ENCODE measurements at places on chromosomes 1 and 21.

GRCh38 chr1:182446033-182446669, 3.8 kb upstream of the RGSL1 start:
- DNase-seq = no peak

DNA sequence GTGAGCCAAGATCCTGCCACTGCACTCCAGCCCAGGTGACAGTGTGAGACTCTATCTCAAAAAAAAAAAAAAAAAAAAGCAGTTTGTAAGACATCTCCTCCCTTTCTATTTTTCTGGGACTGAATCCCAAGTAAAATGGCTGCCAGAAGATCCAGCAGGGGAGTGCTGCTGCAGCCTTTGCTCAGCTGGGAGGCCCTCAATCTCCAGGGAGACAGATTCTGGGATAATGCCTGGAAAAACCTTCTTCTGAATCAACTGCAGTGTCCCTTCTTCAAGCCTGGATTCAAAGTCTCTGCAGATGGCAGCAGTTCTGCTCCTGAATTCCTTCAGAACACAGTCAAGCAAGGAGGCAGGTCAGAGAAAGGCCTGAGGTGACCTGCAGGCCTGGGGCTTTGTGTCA, 191.0 kb upstream of the NRIP1 start:
- DNase-seq = no peak

GRCh38 chr1:14590411-14591180, 7.9 kb upstream of the KAZN start:
- DNase-seq = no peak

DNA sequence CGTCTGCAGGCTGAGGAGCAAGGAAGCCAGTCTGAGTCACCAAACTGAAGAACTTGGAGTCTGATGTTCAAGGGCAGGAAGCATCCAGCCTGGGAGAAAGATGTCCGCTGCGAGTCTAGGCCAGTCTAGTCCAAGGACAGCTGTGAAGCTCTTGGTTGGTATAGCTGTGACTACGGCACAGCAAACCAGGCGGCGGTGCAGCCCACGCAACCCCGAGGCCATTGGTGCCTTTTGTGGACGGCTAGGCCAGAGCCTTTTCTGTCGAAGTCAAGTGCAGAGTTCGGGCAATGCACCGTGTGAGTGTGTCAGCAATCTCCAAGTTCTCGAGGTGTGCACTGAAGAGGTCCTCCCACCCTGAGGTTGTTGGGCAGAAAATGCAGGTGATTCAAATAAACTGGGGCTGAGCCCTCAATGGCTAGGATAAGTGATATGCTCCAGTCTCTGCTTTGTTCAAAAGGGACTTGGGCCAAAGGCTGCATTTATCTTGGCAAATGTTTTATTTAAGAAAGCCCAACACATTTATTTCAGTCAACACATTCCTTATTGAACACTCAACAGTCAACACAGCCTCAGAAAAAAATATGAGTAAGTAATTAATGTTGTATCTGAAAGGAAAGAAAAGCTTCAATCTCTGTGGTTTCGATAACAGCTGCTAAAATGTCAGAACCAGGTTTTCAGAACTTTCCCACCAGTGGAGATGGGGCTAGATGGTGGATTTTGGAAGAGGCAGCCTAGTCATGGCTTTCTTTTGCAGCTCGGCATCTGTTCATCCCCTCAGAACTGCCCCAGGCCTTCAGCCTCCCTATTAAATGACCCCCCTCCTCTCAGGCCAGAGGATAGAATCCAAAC, 78.1 kb upstream of the COX20 start:
- no peak for DNase-seq

DNA sequence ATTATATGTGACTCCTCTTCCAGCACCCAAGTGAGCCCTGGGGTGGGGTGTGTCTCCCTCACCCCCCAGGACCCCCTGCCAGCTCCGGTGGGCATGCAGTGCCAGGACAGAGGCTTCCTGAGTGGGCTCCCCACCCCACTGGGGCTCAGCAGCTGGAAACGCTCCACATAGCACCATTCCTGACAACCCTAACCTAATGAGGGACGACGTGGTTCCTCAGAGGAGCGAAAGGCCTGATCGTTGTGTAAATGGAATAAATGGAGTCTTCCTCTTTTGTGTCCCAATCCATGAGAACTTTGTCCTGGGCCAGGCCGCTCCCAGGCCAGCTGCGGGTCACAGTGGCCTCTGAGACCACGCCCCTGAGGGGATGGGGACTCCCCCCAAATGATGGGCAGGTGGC, 1.8 kb upstream of the TSPEAR start:
- peak; percentile 23 for DNase-seq

GRCh38 chr21:44089001-44089911, 17.9 kb upstream of the PWP2 start:
- peak; percentile 56 for DNase-seq

DNA sequence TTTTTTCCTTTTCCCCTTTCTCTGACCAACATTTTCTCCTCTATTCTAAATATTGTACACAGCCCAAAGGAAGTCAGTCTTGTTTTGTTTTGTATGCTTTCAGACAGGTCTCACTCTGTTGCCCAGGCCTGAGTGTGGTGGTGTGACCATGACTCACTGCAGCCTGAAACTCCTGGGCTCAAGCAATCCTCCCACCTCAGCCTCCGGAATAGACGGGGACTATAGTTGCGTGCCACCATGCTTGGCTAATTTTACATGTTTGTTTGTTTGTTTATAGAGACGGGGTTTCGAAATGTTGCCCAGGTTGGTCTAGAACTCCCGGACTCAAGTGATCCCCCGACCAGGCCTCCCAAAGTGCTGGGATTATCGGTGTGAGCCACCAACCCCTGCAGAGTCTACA, 72.8 kb downstream of the NRIP1 start:
- DNase-seq = no peak

DNA sequence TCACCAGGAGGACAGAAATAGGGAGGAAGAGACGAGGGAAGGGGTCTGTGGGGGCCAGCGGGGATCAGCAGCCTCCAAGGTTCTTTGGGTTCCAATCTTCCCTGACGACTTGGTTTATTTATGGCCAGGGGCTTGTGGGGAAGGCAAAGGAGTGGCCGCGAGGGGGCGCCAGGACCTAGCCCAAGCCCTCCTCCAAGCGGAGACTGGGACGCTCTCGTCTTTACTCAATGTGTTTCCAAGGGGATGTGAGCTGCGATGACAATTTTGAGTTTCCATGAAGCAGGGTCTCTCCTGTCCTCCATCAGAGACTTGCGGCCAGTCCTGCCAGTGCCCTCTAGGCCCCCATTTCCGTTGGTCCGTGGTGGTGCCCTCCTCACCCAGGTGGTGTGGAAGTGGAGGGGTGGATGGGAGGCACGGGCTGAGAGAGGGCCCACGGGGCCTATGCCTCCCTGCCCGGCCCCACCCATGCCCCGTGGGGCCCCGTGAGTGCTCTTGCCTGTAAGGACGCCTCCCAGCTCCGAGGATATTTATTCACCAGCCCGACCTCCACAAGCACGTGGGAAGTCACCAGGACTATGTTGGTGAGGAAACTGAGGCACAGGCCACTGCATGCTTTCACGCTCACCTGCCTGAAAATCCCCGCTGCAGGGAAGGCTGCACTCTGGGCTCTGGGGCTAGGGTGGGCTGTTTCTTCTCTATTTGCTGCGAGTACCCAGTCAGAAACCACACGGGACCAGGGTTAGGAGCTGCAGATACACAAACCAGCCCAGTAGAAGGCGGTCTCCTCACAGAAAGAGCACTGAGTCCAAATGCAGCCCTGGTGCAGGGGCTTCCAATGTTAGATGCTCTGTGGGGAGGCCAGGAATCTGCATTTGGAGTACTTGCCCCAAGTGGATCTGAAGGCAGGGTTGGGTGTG, 26.5 kb downstream of the DMRTB1 start:
- peak; percentile 91 for DNase-seq

DNA sequence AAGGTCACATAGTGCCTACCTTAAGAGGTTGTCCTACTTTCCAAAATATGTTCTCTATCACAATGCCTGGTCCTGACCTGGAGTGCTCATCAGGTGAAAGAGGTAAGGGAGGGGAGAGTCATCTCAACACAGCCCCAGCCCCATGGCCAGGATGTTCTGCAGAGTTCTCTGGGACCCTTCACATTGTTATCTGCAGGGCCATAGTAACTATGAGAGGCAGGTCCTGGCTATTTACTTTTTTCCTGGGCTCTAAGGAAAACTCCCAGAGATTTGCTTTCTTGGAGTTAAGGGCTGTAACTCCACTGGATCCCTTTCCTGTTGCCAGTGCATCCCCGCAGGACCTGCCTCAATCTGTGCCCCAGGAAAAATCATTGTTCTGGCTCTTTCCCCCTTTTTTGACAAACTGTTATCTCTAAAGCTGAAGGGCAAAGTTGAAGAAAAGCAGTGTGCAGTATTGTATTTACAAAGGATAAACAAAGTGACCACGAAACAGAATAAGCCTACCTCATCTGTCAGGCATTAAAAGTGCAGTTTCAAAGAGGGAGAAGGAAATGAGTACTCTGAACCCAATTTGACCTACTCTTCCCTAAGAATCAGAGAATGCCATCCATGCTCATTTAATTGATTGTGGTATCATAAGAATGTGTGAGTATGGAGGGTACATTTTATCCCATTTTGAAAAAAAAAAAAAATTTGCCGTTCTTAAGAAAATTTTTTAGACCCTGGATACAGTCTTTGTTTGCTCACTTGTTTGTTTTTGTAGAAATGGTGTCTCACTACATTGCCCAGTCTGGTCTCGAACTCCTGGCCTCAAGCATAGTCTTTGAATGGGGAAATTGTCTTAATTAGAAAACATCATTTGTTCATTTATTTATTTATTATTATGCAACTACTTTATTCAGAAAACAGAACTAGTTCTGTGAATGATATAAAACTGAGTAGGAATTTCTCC, 149.6 kb downstream of the RHOU start:
- DNase-seq = no peak

Data from activated CD8-positive, alpha-beta memory T cell treated with anti-CD3 and anti-CD28 coated beads, Interleukin-2, amount 50 U/mL, for 48 hours (primary cell).